ENCODE measurements at places on chromosomes 3 and 15.

DNA sequence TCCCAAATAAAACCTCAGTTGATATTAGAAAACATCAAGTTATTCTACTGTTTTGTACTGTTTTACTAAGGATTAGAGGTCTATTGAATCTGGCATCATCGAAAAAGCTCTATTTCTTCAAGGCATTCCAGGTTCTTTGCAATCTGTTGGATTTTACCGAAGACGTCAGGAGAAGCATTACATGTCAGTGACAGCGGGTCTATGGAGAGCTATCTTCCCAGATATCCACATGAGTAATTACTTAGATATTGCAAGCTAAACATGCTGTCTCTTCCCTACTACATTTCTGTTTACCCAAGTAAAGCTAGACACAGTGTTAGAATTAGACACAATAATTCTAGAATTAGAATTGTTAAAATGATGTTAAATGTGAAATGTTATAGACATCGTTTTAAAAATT lies 10.8 kb upstream of the GOLGA6L2 start:
- no peak for DNase-seq

DNA sequence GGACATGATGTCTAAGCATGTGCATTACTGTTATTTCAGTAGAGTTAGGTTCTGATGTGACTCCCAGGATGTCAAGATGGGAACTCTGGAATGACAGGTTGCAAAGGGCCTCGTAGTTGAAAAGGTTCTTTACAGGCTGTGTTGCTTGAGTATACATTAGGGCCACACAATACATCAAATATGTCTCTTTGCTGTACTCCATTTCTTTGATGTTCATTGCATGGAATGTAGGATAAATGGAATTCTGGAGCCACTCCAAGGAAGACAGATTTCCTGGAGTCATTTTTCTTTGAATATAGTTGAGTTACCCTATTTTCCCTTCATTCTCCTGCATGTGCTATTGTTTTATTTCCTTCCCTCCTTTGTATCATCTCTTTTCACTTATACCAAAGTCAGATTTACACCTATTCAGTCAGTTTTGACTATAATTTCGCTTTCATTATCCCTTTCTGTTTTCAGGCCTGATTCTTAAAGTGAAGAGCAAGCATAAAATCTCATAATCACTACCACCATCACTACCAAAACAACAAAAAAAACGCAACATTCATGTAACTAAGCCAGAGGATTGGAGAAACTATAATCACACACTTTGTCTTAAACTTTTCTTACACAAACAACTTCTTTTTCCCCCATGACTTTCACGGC lies 61.2 kb upstream of the PTX3 start:
- no peak for DNase-seq

DNA sequence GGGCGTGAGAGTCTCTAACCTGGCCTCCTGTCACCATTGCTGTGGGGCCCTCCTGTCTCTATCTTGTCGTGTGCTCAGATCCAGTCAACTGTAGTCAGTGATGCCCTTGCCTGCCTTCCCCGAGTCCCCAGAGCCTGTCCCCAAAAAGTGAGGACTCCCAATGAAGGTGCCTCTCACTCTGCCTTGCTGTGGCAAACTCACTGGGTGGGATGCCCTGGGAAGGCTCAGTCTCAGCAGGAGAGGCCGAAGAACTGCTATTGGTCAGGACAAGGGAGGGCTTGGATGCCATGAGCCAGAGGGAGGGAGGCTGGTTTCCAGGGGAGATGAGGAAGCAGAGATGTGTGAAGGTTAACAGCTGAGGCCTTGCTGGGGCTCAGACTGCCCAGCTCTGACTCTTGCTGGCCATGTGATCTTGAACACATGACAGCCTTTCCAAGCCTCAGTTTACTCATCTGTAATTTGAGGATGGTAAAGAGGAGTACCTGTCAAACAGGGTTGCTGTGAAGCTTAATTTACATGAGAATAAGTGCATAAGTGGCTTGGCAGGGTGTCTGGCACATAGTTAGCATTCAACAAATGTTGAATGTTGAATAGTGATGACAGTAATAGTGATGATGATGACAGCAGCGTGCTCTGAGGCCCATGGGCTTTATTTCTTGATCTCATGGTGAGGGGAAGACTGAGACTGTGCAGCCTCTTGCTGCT lies 8.2 kb downstream of the KY start:
- DNase-seq, result no peak

DNA sequence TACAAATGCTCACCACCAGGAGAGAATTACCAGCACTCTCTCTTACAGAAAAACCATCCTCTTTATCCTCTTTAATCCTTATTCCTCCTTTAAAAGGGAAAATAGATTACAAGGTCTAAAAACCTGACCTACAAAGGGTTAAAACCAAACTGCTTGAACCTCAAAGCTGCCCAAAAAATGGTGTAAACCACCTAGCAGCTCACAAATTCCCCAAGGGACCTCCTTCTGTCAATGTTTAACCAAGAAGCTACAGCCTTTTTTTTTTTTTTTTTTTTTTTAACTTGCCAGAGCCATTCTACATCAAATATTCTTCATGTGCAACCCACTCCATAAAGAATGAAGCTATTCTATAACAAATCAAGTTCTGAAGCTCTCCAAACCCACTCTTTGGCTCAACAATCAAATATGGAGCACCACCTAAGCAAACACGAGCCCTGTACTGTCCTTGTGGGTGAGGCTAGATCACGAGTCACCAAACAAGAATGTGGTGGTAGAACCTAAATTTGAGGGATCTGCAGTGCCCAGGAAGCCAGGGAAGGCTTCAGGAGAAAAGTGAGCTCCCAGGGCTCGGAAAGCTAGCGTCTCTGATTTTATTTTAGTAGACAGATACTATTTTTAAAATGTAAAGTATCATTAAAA lies 20.1 kb downstream of the OSBPL10 start:
- no peak for DNase-seq

DNA sequence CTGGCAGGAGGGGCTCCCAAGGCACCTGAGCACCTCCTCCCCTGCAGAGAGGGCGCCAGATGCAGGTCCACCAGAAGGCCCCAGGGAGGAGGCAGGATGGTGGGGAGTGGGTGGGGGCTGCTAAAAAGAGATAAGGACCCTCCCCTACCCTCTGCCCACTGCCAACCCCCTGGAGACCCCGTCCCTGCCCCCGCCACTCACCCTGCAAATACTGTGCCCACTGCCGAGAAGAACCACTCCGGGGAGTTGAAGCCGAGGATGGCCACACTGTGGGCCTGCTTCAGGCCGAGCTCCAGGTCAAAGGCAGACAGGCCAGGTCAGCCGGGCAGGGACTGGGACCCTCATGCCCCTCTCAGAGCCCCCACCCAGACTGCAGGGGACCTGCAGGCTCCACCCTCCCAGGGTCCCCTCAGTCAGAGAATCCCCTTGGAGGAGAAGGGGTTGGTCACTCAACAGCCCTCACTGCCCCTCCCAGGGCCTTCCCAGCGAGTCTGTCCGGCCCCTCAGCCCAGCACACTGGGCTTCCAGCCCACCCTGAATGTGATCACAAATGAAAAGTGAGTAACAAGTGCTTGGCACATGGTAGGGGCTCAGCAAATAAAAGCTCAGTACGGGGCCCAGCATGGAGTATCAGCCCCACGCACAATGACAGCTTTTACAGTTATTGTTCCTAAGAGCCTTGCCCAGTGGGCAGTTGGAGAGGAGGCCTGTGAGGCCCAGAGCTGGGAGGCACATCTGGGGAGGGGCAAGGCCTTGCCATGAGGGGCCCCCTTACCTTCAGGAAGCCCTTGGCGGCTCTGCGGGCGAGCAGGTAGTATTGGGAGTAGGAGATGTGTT lies 40.4 kb downstream of the ACSBG1 start:
- DNase-seq, result no peak

DNA sequence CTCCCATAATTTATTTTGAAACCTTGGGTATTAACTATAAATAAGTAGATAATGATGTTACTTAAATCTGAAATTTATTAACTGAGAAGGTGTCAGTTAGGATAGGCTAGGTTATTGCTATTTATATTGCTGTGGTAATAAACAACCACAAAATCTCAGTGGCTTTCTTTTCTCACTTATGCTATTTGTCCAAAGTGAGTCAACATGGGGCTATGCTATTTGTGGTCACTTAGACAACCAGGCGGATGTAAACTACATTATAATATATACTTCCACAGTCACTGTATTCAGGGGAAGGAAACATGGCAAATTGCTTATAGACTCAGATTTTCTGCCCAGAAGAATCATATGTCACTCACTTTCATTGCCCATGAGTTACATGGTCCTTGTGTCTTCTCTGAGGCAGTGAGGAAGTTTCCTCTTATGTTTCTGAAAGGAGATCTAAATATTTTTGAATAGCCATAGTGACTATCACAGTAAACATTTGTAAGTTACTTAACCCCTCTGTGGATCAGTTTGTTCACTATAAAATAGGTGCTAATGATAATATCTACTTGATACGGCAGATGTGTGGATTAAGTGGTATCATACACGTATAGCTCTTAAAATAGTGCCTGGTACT lies 19.8 kb downstream of the HMG20A start:
- DNase-seq, result no peak

DNA sequence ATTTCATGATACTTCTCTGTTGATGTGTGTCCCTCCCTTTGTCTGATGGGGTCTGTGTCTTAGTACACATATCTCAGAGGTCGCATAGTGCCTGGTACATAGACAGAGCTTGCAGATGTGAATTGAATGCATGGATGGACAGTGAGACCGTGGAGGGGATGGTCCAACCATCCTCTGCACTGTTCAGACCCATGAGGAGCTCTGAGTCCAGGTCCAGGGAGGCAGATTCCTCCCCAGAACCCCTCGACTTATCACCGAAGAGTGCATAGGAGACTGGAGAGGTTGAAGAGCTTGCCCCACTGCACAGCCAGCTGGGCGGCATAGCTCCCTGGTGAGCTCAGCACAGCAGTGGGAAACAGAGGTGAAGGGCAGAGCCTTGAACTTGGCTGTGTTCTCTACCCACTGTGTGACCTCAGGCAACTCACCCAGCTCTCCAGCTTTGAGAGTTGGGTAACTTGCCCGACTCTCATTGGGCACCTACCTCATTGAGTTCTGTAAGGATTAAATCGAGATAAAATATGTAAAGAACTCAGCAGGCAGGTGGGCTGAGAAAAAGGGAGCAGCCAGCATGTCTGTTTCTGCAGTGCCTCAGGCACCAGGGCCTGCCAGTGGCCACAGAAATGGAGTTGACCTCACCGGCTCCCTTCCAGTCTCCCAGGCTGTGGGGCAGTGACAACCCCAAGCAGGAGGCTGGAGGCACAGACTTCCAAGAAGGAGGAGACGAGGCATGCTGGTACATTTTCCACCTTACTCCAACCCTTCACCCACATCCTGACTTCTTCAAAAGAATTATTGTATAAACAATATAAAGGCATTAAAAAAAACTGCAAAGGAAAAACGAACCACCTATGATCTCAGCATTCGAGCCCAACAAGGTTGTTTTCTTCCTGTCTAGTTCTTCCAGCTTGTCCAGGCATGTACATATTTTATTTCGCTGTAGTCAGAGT lies 54.1 kb upstream of the TFRC start:
- DNase-seq, result no peak

DNA sequence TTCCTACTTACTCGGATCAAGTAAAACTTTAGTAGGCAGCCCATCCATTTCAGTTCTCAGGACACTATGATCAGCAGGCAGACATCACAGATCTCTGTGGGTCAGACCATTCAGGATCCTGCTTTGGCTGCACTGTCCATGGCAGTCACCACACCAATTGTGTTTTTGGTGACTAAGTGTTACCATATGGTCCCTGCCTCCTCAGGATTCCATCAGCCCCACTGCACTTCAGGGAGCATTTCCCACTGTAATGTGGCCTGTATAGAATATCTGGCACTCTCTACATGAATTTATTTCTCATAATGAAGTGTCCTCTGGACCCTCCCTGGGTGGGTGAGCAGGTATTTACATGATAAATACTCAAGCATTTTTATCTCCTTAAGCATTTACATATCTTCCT lies 41.3 kb downstream of the ZNF445 start:
- DNase-seq, result no peak

DNA sequence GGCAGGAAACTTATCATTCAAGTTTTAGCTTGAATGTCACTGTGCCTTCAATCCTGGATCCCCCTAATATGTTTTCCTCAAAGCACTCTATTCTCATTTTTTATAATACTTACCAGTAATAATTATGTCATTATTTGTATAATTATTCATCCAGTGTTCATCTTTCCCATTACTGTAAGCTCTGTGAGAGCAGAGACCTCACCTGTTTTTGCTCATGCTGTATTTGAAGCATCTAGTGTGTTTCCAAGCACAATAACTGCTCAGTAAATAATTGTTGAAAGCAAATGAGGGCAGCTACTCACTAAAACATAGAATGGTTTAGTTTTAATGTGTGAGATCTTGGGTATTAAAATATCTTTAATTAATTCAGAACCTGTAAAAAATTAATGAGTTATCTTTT lies 36.9 kb upstream of the KPNA4 start:
- DNase-seq, result no peak

DNA sequence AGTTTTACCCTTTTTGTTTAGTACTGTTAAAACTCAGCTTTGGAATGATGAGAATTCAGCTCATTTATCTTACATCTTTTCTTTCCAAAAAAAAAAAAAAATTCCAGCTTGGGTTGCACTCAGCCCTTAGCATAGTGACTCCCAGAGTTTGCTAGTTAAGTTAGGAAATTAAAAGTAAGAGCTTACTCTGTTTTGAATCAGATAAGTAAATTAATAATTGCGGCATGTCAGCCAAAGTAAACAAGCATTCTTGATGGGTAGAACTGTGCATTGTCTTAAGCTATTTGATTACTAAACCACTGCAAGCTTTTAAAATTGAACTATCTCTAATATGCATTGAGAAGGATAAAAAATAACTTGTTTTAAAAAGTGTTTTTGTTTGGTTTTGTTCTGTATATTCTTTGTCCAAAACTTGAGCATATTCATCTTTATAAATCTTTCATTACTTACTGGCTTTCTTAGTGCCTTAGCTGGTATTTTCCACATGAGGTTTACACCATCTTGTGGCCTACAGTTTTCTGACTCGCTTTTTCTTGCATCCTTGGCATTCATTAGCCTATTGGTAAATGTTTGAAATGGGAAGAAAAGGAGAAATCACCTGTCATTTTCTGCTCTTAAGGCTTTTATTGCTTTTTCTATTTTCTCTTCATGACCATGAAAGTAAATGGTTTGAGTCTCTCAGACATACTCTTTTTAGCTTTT lies 107.6 kb downstream of the FILIP1L start:
- DNase-seq, result no peak
